NCI-H510A treated with DMSO at 0.1 percent for 48 hours (cell line): ENCODE measurements at places on chromosomes 5 and 9.

DNA sequence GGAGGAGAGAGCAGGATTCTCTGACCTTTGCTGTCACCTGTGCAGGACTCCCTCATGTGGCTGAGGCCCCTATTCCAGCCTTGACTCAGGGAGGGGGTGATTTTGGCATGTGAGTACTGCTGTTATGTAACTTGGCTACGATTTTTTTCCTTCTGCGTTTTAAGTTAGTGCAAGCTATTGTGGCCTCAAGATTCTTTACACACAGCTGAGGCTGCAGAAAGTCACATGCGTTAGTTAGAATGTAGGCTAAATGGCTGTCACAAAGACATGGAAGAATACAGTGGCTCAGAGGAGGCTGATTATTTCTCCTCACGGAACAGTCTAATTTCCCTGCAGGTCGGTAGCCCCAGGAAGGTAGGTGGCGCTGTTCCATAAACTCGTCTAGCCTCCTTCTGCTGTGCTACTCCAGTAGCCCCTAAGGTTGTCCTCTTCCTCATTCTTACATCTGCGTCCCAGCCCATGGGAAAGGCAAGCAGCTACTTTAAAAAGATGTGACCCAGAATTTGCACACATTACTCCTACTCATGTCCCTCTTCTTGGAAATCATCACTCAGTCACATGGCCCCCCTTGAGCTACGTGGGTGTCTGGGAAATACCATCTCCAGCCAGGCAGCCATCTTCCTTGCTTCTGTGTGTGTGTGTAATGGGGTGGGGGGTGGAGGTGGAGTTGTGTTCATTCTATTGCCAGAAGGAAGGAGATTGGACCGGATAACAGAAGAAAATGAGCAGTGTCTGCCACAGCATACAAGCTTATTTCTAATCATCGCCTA, 486.6 kb downstream of the CCDC171 start:
- DNase-seq: no peak

DNA sequence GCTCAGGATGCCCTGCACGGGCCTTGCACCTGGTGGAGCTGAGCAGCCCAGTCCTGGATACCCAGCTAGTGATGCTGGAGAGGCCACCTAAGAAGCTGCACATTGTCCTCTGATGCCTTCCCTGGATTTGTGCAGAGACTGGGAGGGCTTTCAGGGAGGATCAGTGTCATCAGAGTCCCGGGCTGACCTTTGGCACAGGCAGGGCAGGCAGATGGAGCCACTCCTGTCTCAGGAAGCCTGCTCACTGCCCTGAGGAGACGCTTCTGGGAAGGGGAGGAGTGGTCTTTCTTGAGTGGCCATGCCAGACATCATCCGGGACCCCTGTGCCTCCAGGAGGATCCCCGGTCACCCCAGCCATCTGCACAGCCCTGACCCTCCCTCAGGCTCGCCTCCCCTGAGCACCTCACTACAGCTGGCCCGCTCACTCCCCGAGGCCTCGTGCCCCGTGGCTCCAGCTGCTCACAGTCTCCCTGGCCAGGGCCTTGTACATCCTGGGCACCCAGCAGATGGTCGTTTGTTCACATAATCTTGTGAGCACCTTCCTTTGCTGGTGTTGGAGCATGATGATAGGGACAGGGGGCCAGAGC, 47.2 kb upstream of the FCN2 start:
- DNase-seq: no peak

DNA sequence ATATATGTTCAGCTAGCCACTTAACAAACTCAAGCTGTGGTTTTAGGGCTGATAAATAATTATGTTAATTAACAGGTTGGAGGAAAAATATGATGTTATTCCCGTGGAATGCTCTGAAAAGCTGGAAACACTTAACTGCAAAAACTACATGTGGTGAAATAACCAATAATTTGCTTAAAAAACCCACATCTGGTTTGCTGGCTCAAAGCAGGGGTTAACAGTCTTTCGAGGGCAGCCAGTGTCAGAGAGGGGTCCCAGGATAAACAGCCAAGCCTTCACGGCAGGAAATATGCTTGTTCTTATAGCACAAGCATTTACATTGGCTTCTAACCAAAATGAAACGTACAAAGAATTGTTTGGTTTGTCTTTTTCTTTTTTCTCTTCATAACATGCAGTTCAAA, 254.0 kb upstream of the GAS1 start:
- no peak for DNase-seq

DNA sequence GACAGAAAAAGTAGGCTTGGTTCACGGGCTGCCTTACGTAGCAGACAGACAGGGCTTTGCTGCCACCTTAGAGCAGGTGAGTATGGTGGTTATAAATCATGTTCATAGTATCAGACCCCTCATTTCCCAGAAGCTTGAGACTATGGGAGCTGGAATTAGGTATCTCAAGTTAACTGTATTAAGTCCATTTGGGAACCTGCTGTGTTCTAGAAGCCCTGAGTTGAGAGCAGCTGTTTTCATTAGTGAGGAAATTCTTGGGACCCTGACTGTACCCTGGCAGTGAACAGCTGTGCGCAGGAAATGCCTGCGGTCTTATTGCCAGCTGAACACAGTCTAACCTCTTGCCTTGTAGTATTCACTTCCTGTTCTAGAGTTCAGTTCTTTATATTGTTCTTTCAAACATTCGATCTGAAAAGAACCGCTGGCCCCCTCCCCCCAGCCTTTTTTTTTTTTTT, 29.8 kb downstream of the UGCG start:
- DNase-seq: no peak

- no peak for DNase-seq
These were observed 146.0 kb downstream of the CD180 start for GRCh38 chr5:67050635-67051034.

DNA sequence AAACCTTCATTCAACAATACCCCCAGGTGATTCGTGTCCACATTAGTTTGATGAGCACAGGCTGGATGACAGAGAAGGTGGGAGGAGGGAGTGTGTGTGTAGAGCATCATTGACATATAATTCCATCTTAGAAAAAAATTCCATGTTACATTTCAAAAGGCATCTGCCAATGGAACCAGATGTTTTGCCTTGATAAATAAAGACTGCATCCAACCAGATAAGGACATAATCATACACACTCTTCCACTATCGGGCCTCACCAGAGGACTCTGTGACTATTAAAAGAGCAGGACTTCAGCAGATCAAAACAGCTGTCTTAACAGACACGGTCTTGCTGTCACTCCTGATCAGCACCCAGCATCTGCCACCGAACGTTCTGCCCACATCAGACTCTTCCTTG, 96.4 kb upstream of the SPIN1 start:
- no peak for DNase-seq

DNA sequence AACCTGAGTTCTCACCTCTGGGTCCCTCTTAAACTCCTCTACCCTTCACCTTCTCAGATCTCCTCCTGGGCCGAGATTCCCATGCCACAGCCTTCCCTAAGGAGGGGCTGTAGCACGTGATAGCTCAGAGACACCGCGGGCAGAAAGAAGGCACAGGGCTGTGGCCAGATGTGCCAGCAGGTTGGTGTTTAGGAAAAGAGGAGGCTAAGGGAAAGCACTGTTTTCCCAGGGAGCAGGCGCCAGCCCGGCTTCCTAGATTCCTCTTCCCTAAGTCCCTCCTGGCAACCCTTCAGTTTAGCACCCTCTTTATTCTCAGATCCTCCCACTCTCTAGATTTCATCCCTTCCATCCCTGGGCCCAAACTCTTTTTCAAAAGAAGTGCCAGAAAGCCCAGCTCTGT, 59.4 kb upstream of the CCNG1 start:
- no peak for DNase-seq

DNA sequence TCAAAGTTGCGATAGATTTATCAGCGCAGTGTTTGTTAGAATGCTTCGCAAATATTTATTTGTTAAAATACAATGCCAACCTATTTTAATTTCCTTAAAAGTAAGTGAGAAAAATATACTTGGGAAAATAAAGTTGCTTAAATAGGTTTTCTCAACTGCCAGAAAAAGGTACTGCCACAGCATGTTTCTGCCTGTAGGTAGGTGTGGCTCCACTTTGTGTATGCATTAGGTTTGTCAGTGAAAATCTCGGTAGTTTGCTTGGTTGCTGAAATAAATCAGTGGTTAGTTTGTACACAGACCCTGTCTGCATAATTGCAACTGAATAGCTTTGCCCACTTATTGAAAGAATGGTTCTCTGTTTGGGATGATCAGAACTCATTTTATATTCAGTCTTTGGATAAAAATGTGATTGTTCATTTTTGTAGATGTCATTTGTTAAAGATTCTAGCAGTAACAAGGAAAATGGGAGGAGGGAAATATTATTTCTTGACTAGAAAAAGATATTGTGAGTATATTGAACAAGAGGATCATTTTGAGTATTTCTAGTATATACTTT, 25.7 kb downstream of the C9orf85 start:
- DNase-seq: no peak
